Non-pigmented ciliary epithelial cell (primary cell): ENCODE measurements at places on chromosomes 1 and 21.

GRCh38 chr1:66475940-66476339 is 58.0 kb upstream of the SGIP1 start:
- no peak for DNase-seq

GRCh38 chr1:162868972-162869371 is 8.0 kb upstream of the CCDC190 start:
- DNase-seq: no peak

DNA sequence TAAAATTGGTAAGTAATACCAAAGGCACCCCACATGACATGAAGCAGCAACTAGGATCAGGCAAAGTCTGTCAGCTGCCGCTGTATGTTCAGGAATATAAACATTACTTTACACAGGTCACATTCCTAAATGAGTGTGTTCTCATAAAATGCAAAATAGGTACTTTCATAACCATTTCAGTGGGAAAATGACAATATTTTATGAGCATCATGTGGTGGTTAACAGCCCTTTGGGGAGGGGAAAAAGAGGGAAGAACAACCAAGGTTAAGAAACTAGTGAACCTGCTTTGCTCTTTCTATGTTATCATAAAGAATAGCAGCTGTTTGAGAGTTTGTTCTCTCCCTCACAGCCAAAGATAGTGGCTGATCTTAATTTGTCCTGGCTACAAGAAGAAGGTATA is 105.4 kb upstream of the LBR start:
- no peak for DNase-seq

DNA sequence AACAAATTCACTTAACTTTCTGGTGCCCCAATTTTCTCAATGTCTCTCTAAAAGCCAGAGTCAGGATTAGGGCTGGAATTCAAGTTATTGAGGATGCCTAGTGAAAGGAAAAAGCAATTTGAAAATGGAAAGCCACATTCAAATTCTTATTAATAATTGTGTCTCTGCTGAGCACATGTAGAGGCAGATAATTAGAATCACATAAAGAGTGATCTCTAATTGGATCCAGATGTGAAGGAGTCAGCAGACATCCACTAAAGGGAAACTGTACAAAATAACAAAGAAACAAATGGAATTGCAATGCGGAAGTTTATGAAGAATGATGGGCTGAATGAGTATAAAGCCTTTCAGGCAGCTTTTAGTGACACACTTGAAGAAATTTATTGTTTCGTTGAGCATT is 482.6 kb downstream of the TTLL7 start:
- DNase-seq: no peak

- no peak for DNase-seq
Observed at GRCh38 chr1:42801832-42802473, 15.0 kb upstream of the ERMAP start.

DNA sequence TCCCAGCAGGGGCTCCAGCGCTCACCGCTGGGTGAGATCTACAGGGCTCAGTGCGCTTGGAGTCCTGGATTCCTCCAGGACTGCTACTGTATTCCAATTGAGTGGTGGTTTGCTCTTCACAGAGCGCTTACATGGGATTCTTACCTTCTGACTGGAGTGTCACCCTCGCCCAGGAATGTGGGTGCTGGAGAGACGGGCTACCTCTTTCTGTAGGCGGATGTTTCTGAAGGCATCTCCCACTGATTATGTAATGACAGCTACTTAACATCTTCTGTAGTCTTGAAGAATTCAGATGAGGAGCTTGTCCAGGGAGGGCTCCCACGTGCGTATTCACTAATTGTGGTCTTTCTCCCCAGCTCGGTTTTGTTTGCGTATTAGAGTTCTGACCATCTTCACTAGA is 154.2 kb downstream of the DYRK1A start:
- DNase-seq: no peak

DNA sequence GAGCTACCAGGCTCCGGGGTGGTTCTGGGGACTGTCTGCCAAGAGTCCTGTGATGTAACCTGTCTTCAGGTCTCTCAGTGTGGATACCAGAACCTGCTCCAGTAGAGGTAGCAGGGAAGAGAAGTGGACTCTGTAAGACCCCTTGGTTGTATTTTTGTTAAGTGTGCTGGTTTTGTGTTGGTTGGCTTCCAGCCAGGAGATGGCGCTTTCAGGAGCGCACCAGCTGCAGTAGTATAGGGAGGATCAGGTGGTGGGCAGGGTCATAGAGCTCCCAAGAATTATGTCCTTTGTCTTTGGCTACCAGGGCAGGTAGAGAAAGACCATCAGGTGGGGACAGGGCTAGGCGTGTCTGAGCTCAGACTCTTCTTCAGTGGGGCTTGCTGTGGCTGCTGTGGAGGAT is 1147.2 kb upstream of the ADGRL4 start:
- DNase-seq: no peak

DNA sequence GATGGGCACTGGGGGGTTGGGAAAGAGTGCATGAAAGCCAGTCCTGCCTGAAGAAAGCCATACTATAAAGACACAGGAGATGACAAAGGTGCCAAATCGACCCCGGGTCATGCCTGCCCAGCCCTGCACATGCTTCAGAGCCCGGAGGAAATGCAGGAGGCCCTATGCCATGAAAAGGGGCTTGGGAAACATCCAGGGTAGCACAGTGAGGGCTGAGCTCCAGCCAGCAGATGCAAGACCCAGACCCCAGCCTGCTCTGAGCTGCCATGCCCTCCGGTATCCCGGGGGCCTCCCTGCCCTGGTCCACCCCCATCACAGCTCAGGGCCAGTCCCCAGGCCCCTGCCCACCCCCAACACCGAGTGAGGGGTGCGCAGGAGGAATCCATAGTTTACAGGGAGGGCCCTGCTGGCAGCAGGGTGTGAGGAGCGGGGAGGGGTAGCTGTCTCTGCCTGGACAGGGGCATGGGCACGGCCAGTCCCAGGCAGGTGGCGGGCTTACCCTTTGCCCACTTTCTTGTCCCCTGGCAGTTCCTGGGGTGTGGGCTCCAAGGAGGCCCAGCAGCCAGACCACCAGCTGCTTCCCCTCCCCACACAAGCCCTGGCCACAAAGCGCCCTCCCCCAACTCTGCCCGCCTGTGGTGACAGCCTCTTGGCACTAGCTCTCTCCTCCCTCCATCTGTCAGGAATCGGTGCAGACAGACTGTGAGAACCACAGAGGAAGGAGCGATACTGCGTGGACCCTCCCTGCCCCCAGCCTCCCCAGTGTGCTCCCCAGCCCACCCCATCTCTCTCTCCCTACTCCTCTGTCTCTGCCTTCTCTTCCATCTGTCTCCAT is 16.8 kb downstream of the LRP8 start:
- no peak for DNase-seq

GRCh38 chr1:64631346-64632034 is 113.4 kb upstream of the RAVER2 start:
- no peak for DNase-seq

GRCh38 chr1:182515556-182515955 is 65.6 kb downstream of the RGSL1 start:
- DNase-seq: no peak

GRCh38 chr1:16155537-16156410 is at the start of gene EPHA2:
Gene EPHA2 (minus strand): TSS chr1:16156069. CDS start chr1:16155932, 137 bp downstream.
- DNase-seq: no peak

DNA sequence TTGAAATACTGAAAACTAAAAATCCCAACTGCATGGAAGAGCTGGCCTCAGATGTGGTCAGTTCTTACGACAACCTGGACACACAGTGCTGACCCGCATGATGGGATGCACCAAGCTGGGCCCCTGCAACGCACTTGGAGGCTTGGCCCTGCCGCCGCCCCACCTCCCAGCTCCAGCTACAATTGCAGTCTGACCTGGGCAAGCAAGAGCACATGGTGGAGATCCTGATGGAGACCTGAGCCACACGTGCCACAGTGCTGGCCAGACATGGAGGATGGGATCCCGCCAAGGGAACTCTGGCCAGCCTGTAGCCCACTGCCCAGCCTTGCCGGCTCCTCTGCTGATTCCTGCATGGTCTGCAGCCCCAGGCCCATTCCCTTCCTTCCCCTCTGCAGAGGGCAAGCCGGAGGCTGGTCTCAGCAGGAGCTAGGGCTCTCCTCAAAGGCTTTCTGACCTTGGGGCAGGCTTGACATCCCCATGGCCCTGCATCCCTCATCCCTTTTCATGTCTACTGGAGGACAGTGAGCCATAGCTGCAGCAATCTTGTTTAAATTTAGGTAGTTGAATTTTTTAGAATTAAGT is 14.1 kb downstream of the CR1L start:
- no peak for DNase-seq

- no peak for DNase-seq
Observed at GRCh38 chr1:154614901-154615300, 6.9 kb upstream of the ADAR start.

DNA sequence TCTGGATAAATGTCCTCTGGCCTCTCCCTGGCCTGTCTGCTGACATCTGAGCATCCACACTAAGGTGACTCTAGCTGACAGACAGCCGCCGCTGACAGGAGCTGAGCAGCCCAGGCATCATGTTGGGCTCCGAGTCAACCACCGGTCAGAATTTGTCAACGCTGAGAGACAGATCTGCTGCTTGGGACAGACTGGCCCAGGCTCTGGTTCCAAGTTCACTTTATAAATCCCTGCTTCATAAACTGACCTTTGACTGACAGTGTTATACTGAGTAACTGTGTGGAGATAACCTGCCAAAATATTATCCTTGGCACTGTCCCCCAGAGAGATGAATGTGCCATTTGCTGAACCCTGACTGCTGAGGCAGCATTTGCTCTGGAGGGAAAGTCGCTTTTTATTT is 616.7 kb downstream of the NPHP4 start:
- DNase-seq: no peak

DNA sequence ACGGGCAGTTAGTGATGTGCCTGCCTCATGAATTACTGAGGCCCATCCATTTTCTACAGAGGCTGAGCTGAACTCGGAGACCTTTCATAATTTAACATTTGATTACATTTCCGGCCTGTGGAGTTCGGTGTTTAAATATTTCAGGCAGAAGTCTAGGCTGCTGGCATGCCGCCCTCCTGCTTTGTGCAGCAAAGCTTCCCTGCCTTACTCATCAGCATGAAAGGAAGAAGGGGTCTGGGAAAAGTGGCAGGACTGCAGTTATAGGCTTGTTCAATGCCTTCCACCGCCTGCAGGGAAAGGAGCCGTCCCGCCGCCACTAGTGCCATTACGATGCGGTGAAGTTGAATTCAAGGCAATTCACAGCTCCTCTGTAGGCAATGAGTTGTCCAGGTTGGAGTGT is 527.9 kb downstream of the NPHP4 start:
- no peak for DNase-seq

- no peak for DNase-seq
Observed at GRCh38 chr1:27106561-27107323, 48.2 kb downstream of the SLC9A1 start.

DNA sequence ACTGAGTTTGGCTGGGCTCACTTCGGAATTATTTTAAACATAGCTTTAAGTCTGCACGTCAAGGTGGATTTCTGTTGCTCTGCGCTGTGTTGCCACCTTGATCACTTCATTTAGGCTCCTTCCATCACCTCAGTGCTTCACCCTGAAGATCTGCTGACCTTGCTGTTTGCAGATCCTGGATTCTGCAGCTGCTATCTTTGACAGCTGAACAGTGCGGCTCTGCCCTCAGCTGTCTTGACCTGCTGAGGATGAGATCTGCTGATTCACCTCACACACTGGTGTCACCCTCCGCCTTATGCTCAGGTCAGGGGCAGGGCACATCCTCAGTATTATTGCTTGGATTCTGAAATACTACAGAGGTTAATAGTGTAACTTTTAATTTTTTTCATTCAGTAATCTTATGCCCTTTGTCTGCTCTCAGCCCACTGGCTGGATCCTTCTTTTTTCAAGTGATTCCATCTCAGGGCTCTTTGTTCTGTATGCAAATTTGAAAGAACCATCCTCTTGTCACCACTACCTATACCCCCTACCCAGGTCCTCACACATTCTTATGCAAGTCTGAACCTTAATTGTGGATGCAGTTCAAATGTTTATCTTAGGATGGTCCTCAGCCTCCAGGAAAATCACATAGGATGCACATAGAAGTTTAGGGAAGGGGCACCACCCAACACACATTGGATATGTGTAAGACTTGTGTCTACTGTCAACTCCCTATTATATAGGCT is 364.0 kb downstream of the OLFM3 start:
- DNase-seq: no peak

- DNase-seq: no peak
Observed at GRCh38 chr1:224767031-224767430, 150.9 kb downstream of the CNIH3 start.

GRCh38 chr21:44969066-44969670 is 29.3 kb downstream of the SLX9 start:
- DNase-seq: no peak

DNA sequence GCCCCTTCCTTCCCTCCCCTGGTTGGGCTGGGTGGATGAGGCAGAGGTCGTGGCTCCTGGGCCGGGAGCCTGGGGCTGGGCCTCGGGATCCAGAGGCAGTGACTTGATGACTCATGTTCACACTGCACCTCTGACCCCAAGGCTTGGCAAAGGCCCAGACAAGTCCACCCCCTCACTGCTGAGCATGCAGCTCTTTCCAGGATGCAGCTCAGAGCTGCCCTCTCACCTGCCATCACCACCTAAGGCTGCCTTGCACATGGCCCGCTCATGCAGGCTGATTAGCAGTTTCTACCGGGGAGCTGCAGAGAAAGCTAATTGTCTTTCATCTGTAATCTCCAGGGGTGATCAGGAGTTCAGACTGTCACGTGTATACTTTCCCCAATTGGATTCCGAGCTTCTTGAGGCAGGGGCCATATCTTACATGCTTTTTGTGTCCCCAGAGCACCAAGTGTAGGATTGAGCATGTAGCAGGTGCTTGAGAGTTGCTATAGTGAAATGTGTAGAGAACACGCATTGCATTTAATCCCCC is 62.1 kb downstream of the LRRN2 start:
- DNase-seq: no peak

GRCh38 chr1:111192658-111193519 is 7.6 kb downstream of the DENND2D start:
- DNase-seq: no peak

GRCh38 chr1:182198006-182198605 is 136.6 kb upstream of the ZNF648 start:
- no peak for DNase-seq

DNA sequence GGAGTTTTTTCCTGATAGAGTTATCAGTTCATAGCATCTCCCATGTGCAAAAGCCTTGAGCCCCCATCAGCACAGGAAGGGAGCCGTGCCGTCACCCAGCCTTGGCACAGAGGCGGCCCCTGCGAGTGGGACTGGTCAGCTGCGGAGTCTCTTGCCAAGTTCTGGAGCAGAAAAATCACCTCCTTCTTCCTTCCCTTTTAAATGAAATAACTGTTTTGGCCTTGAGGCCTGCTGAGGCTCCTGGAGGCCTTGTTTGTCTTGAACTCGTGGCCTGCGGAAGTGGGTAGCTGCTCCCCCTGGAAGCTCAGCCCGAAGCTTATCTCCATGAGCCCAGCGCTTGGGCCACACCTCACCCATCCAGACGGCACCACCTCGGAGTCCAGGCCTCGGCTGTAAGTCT is 145.7 kb upstream of the TMEM51 start:
- DNase-seq: no peak
